ENCODE measurements at places on chromosomes 13 and 19. TPM values are rescaled to one million over a fixed set of nuclear protein-coding genes. Genes with fewer than 3 reads are reported as not detected.

Gene WDR87
- polyA plus RNA-seq = not detected

DNA sequence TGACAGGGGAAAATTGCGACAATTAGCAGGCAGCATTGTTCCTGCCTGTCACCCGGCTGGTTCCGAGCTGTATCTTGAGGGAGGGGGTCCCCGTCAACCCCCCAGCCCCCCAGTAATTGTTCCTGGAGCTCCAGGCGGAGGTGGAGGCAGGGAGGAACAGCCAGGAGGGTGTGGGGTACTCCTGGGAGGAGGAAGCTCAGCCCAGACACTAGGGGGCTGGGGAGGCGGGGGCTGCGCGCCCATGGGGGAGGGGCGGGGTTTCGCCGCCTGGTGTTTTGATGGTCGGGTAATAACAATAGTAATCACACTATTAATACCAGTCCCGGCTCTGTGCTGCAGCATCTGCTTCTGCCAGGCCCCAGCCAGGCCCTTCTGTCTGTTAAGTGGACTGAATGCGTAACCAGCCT lies 8.6 kb downstream of the NPAS1 start:
- DNase-seq = no peak

- DNase-seq = no peak
Measured at GRCh38 chr13:97119943-97120342, 102.2 kb upstream of the MBNL2 start.

DNA sequence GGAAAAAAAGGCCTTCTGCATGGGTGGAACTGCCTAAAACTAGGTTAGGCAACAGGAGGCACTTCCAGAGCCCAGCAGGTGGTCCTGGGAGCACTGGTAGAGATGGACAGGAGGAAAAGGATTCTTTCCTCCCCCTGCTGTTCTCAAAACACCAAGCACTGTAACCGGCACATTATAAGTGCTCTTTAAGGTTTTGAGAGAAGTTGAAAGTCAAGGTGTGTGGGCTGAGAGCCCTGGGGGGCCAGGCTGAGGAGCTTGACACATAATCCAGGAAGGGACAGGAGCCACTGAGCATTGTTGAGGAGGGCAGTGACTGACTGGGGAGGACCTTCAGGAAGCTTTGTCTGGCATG lies 32.3 kb downstream of the SPATA13 start:
- no peak for DNase-seq

Gene ERICH6B
- polyA plus RNA-seq = not detected

- no peak for DNase-seq
Measured at GRCh38 chr19:27765397-27765796, 1447.6 kb downstream of the UQCRFS1 start.

Gene KLK3
- polyA plus RNA-seq = not detected

DNA sequence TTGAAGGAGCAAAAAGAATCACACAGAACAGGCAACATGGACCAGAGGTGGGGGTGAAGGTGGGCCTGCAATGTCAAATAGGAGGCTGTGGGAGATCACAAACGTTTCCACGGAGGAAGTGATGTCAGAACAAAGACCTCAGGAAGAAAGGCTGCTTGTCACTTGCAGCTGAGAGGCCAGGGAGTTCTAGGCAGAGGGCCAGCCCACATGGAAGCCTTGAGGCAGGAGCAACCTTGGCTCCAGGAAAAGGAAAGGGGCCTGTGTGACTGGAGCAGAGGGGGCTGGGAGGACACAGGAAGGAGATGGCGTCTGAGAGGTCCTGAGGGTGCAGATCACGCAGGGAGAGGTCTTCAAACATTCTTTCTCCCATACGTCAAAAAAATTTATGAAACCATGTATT lies 16.3 kb downstream of the ZNF160 start:
- peak; percentile 72 for DNase-seq

DNA sequence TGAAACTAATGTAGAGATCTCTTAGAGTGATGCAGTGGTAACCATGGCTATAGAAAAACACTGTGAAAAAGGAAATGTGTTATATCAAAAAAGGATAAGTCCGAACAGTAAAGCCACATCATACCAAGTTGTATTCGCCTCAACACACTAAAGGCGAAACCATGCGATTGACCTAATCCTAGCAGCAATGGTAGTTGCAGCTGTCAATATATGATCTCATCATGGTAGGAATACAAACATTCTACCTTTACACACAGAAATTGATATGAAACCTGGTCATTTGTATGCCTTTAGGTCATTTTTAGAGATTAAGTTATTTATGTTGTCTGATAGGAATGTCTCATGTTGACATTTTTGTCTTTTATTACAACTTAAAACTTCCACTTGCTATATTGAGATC lies 271.9 kb downstream of the SLITRK6 start:
- DNase-seq = no peak

Data from right cardiac atrium (tissue), 5 donors.